ENCODE measurements at places on chromosomes 6 and 20.

GRCh38 chr20:20680991-20681508, 31.4 kb downstream of the RALGAPA2 start:
- DNase-seq, result peak; percentile 22

DNA sequence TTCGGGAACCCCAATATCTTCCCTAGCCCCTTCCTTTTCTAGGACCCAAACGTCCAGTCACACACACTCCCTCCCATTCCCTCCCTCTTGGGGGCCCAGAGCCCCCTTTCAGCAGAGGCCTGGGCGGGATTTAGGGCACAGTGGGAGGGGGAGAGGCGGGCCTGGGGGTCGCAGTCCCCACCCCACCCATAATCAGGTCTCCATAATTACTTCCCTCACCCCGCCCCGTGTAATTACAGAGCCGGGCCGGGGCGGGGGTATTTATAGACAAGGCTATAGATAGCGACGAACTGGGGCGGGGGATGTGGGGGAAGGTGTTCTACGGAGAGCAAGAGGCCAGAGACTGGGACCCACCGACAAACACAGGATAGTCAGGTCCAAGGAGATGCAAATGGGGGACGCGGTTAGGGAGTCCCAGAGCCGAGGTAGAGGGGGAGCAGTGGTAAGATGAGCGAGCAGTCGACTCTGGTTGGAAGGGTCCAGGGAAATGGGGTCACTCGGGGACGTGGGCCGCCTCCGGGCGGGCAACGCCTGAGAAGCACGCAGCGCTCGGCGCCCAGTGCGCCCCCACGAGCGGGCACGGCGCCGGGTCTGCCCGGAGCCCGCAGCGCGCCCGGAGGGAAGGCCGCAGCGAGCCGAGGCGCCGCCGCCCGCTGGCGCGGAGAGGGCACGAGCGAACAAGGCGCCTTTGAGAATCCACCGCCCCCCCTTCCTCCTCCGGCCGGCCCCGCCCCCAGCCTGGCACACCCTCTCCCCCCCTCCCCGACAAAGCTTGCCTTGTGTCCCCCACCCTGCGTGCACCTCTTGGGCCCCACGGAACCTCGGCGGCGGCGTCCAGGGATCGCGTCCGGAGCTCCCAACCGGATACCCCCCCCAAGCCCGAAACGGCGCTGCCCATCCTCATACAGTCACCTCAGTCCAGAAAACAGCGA, 670 bp upstream of the COL11A2 start:
- peak; percentile 56 for DNase-seq

DNA sequence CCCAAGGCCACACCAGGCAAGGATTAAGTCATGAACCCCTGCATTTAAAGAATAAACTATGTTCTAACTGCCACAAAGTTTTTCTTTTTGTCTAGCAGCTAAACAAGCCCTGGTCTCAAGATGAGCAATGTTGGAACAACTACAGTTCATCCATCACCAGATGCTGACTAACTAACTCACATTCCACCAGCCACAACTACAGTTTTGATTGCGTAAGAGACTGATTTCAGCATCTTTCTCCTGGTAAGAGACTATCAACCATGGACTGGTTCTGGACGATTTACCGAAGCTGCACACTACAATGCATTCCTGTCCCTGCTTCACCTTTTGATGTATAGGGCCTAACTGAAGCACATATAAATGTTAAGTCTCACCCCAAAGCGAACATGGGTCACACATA, 43.0 kb downstream of the F13A1 start:
- DNase-seq, result no peak

GRCh38 chr6:71459162-71459561, 170.6 kb downstream of the OGFRL1 start:
- DNase-seq, result no peak

- no peak for DNase-seq
These were observed 19.1 kb upstream of the AAR2 start for GRCh38 chr20:36217226-36217625.

GRCh38 chr6:19925533-19925932, 88.4 kb downstream of the ID4 start:
- no peak for DNase-seq

DNA sequence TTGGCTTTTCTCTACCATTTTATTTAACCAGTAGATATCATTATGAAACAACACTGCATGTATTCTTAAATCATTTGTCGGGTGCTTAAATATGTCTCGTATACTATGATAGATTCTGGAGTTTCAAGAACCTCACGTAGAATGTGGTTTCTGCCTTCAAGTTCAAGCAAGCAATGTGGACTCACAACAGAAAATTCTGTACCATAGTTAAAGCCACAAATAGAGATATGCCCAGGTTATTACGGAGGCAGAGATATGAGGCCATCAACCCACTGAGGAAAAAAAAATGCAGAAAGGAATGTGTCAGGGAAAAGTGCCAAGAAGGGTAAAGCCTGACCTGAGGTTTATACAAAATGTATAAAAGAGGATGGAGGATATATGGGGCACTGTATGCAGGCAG, 109.9 kb downstream of the GFRAL start:
- no peak for DNase-seq

- DNase-seq, result peak; percentile 55
These were observed 56.2 kb upstream of the PREP start for GRCh38 chr6:105459049-105459448.

GRCh38 chr6:11964729-11965335, 47.3 kb upstream of the HIVEP1 start:
- DNase-seq, result no peak

GRCh38 chr20:24779131-24779530, 169.9 kb upstream of the CST7 start:
- DNase-seq, result no peak
